ENCODE measurements at places on chromosomes 12 and 14.

DNA sequence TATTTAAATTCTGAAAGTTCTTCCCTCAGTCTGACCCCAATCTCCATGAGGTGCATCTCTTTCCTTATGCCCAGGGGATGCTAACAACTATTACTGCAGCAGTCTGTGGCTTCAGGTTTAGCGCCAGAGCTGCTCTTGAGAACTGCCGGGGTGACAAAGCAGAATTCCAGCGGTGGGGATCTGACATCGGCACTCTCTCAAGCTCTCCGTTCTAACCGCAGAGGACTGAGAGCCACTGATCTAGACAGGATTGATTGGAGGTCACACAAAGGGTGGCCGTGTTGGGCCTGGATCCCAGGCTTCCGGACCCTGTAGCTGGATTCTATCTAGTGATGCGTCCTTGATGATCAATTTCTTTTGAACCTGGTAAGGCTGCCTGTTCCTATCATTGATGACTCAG, 155.6 kb upstream of the TMEM132C start:
- no peak for DNase-seq

GRCh38 chr12:96500693-96501092, 11.3 kb downstream of the CFAP54 start:
- peak; percentile 26 for DNase-seq

DNA sequence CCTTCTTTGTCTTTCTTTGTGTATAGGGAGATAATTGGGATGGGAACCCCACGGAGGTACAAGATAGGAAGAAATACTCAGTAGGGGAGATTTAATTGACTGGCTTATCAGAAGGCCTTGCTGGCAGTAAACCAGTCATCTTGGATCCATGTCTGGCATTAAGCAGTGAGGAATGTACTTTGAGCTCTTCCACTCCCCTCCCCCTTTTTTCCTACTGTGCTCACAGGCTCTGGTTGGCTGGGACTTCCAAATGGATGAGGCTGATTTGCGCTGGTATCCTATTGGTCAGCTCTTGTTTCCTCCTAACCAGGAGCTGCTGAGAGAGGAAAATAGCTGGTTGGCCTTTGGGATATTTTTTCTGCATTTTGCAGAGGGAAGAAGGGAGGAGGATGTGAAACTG, 24.7 kb downstream of the NGDN start:
- no peak for DNase-seq

GRCh38 chr12:123150275-123150743, 581 bp downstream of the PITPNM2 start:
- peak; percentile 47 for DNase-seq

GRCh38 chr12:25811656-25812126, 146.8 kb upstream of the RASSF8 start:
- DNase-seq = peak; percentile 34

DNA sequence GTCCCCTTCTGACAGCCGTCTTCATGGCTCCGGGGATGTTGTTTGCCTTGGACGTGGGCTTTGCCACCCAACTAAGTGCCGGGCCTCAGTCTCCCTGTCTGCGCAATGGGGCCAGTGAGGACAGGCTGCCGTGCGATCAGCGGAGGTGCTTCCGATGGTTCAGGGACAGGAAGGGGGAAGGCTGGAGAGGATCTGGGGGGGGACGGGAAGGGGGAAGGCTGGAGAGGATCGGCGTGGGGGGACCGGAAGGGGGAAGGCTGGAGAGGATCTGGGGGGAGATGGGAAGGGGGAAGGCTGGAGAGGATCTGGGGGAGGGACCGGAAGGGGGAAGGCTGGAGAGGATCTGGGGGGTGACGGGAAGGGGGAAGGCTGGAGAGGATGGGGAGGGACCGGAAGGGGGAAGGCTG, 3.4 kb downstream of the MMP17 start:
- no peak for DNase-seq

GRCh38 chr12:49889361-49890095, 14.2 kb downstream of the FAIM2 start:
- DNase-seq = no peak

- DNase-seq = peak; percentile 79
These were observed 77.8 kb upstream of the MAX start for GRCh38 chr14:65179918-65180724.

DNA sequence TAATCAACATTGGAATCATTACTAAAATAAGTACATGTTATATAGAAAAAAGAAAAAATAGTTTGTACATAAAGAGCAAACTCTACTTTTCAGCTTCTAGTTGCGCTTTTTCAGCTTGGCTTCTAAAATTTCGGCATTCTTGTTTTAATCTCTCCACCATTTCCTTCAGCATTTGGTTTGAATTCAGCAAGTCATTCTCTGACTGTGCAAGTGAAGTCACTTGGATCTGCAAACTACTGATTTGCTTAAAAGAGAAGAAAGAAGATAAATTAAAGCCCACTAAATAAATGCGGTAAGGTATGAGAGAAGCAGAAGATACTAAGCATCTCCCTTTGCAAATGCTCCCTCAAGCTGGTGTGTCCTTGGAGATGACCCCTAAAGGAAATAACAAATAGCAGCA, 126.3 kb downstream of the CEP83 start:
- DNase-seq = no peak

DNA sequence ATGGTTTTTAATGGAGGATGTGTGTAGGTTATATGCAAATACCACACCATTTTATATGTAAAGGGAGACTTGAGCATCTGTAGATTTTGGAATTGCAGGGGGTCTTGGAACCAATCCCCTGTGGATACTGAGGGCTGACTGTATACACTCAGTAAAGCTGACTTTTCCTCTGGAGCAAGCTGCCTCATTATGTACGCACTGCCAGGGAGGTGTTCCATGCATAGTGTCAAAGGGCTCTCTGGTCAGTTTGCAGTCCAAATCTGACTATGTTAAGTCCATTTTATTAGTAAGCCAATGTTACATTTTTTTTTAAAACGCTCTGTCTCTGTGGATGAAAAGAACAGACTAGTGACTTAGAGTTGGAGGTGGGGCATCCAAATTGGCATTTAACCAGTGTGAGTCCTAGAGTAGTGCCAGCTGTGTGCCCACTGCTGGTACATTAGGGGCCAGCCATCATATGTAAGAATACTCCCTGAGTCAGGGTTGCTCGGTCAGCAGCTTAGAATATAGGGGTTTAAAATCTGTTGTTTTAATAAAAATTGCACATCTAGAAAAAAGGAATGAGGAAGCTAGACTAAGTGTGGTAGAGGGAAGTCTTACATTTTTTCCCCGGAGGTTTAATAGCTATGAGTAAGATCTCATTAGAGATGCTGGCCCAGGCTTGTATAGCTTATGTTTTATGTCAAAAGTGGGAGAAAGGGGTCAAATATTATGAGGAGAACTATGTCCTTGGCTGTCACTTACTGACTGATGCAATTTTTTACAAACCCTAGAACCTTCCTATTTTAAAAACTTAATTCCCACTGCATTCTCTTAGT, 87.0 kb downstream of the TESC start:
- DNase-seq = no peak

GRCh38 chr12:388541-389141, 479 bp downstream of the KDM5A start:
- DNase-seq = peak; percentile 35

- no peak for DNase-seq
These were observed 97.9 kb downstream of the TNFAIP2 start for GRCh38 chr14:103220982-103221641.

- DNase-seq = no peak
These were observed 167.3 kb downstream of the PRKCH start for GRCh38 chr14:61488417-61489401.

GRCh38 chr12:126030573-126030972, 965.3 kb downstream of the AACS start:
- DNase-seq = no peak

DNA sequence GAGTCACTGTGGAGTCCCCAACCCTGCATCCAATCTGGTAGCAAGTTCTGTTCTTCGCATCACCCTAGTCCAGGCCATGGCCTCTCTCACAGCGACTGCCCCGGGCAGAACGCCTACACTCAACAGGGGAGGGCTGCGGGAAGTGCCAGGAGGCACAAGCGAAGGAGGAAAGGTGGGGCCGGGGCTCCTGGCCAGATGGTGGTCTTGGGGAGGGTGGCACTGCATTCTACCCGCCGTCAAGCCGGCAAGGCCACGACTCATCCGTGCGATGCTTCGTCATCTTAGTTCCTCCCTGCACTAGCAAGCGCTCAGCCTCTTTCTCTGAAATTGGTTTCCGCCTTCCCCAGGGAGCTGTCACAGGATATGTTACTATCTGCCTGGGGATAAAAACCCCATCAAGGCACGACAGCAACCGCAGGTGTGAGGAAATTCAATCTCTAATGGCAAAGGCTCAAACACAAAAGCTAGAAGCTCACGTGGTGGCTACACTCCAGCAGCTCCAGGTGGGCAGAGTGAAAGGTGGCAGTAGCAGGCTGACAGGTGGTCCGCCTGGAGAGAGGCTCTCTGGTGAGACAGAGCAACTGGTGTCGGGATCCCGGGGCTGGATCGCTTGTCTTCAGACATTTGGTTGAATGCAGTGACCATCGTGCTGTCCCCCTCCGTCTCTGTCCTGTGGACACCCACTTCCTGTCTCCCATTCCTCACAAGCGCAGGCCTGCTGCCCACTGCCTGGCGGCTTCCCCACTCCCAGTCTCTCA, 34.1 kb downstream of the ACADS start:
- no peak for DNase-seq

GRCh38 chr14:28766469-28766955, at the start of gene FOXG1:
Gene FOXG1, plus strand, starts transcription at chr14:28766787. Its CDS starts 493 bp downstream, at chr14:28767280.
- DNase-seq = peak; percentile 71

DNA sequence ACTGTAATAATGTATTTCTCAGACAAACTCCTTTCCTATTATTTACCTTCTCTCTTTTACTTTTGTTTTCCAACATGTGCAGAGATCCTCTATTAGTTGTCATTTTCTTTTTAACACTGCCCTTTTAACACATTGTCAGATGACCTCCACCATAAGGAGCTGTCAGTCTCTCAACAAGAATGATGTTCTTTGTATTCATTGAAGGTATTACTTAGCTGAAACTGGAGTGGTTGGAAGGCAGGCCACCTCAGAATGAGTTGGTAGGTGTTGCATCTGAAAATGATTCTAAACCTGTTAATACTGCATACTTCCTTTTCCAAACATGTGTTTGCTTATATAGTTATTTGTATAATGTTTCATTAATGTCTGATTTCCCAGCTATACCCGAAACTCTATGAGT, 16.9 kb downstream of the TMEM117 start:
- DNase-seq = no peak

GRCh38 chr12:75661908-75662307, 150.5 kb upstream of the KRR1 start:
- no peak for DNase-seq

GRCh38 chr12:526089-526488, 66.3 kb downstream of the B4GALNT3 start:
- no peak for DNase-seq

- DNase-seq = no peak
These were observed 845 bp upstream of the AGAP2 start for GRCh38 chr12:57739387-57739786.

- no peak for DNase-seq
These were observed 2.2 kb downstream of the CDK2AP1 start for GRCh38 chr12:123269395-123269892.

- DNase-seq = peak; percentile 13
These were observed 34.5 kb downstream of the HMGA2 start for GRCh38 chr12:65858831-65859230.

GRCh38 chr12:110266980-110267620, 13.9 kb upstream of the ATP2A2 start:
- DNase-seq = peak; percentile 92

DNA sequence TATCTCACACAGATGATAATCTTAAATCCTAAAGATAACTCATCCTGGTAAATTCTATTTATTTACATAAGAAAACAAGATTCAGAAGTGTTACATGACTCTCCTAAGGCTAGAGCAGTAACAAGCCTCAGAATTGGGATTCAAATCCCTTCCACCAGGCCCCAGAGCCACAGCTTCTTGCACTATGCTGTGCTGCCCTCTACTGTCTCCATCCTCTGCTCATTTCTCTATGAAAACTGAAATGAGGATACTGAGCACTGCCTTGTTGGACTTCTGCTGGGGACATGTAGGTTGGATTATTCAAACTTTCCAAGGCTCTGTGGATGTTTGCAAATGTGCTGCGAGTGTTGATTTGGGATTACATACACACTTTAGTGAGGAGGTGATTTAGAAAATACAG, 23.5 kb upstream of the C12orf50 start:
- peak; percentile 11 for DNase-seq

DNA sequence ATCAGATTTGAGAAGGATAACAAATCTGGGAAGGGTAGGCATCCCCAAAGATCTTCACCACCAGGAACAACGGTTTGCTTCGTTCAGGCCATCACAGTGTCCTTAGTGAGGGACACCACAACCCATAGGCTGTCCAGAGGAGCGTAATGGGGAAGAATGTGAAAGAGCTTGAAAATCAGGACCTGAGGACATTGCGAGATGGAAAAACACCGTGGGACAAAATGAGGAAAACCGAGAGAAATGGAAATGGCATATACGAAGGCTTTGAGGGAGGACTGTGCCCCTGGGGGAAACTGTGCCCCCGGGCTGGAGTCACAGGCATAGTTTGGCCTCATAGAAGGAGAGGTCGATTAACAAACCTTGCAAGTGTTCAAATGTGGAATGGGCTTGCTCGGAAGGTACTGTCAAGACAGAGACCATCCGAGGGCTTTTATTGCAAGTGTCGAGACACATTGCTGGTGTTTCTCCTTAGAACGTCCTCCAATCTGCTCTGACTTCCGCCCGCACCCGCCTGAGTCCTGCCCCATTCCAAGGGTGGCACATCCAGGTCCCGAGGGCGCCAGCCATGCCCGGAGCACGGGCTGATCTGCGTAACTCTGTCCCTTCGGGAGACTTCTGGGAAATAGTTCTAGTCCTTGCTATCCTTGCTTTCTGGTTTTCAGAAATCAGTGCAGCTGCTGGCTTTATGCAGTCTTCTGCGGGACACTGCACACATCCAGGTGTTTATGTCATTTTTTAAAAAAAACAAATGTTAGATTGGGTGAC, 885 bp upstream of the PALS1 start:
- DNase-seq = peak; percentile 37

DNA sequence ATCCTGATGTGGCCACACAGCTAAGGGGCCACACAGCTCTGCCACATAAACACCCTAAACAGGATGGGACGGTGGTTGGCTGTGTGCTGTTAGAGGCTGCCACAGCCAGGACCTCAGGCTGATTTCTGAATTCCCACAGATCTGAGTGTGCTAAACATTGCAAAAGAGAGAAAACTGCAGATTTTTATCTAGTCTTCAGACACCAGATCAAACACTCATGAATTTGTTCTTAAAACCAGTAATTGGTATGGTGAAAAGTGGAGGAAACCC, 190.7 kb downstream of the MON2 start:
- no peak for DNase-seq

Data from MG63 (cell line).